GM19239 (cell line): ENCODE measurements at places on chromosomes 13 and 19.

DNA sequence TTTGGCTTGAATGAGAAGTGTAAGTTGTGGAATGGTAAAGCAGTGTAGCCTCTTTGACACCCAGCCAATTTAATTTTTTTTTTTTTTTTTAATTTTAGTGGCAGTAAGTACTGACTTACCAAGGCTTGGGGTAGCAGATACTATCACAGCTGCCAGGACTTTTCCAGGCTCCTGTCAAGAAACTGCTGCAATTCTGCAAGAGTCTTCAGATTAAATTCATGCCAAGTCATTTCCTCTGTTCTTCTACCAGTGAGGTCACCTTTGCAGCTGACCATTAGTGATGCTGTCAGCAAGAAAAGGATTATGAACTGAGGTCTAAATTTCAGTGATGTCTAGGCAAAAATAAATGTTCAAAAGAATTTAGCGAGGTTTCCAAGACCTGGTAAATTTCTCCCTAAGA, 91.2 kb downstream of the GGACT start:
- no peak for DNase-seq

- peak; percentile 77 for DNase-seq
Measured at GRCh38 chr13:114024603-114025404, 50.9 kb upstream of the C13orf46 start.

DNA sequence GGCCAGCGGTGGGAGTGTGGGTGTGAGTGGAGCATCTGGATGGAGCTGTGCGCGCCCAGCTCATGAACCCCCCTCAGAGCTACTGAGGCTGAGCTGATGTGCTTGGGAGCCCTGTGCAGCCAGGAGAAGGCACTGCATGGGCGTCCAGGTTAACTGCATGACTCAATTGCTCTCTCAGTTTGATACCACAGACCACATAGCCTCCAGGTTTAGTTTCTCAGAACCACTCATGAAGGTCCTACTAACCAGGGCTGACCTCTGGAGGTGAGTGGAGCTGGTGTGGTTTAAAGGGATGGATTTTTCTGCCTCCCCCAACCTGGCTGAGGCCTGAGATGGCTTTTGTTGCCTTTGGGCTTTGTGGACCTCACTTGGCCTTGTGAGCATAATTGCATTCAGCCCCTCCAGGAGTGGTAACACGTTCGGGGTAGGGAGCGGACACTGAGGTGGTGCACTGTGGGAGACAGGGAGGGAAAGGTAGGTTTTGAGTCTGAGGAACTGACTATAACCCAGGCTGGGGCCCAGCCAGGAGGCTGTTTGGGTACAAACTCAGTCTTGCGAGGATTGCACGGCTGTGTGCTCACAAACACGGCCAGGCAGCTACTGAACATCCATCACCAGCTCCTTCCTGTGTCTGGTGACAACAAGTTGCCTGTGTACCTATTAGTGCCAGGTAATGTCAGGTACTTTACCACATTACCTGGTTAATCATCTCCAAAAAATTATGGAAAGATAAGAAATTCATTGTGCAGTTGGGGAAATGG, 97.5 kb downstream of the RGCC start:
- DNase-seq: peak; percentile 46

GRCh38 chr19:1069009-1069779, 2.2 kb downstream of the ARHGAP45 start:
- peak; percentile 88 for DNase-seq

DNA sequence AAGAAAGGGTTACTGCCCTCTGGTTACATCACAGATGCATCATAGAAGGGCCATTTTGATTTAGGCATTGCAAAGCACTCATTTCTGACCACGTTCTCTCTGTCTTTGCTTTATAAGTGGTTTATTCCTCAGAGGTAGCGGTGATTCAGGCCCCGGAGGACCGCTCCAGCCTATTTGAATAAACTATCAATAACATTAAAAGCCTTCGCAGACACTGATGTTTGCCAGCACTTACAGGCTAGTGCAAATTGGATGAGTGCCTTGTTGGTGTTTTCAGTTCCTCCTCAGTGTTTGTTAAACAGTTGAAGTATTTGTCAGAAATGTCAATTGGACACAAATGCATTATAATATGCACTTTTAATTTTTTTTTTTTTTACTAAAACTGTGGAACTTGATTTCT, 120.2 kb downstream of the RXFP2 start:
- DNase-seq: no peak

DNA sequence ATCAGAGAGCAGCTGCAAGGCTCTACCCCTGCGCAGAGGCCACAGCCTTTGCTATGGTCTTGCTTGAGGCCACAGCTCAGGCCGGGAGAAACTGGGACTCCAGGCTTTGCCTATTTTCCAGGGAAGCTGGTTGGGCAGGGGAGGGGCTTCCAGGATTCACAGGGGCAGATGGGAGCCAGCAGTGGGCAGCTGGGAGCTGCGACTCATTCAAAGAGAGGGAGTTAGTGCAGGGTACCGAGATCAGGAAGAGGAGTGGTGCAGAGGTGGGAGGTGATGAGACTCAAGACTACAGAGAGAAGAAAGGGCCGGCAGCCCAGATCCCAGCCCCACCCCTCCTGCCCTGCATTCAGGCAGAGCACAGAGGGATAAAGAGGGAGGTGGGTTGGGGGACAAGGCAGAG, 12.1 kb downstream of the ADGRE5 start:
- no peak for DNase-seq

GRCh38 chr19:54439174-54439851, 9.7 kb upstream of the LENG8 start:
- DNase-seq: no peak

DNA sequence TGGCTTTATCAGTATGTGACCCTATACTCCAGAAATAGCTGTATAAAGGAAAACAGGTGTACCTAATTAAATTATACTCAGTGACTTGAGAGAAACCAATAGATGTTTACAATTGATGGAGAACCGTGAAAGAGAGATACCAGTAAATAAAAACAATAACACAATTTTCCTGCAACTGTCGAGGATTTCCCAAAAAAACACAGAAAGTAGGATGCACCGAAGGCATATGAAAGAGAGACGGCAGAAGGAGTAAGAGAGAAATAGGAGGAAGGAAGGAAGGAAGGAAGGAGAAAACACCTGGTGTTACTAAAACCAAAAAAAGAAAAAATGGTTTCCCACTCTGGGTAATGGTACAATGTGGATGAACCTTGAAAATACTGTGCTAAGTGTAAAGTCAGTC, 6.8 kb upstream of the ZNF229 start:
- DNase-seq: no peak

DNA sequence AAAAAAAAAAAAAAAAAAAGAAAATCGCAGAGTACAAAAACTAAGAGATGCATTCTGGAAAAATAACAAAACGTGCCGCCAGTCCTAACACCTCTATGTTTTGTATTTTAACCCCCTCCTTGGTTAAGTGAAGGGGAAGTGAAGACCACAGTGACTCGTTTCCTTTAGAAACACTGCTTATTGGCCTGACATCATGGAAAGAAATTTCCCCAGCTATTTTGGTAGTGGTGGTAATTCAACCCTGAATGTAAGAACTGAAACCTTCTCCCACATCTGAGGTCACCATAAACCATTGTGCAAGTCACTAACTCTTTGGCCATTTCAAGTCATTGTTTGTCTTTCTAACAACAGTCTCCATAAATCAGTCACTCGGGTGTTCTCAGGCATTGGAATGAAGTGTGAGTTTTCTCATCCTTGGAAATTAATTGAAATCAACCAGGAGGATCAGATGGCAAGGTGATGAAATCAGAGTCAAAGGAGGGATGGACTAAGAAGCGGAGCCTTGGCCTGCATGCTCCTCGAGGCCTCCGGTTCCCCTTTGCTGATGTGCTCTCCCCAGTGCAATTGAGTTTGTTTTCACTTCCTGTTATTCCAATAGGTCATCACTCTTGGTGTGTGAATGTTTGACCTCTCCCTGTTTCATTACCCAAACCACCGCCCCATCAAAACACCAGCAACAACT, 443.9 kb downstream of the FGF9 start:
- DNase-seq: peak; percentile 65

DNA sequence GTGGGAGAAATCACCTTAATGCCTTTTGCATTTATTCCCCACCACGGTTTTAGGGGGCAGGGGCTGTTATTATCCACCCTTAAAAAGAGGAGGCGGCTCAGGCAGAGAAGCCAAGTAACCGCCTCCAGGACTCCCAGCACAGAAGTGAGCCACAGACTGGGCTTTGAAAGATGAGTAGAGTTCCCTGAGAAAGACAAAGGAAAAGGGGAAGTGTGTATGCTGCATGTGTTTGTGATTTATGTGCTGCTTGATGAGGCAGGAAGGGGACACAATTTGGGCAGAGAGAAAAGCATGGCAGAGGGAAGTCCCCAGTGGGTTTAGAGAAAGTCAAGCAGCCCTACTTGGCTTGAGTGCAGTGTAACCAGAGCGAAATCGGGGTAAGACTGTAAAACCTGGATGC, 85.0 kb downstream of the DOCK9 start:
- no peak for DNase-seq

DNA sequence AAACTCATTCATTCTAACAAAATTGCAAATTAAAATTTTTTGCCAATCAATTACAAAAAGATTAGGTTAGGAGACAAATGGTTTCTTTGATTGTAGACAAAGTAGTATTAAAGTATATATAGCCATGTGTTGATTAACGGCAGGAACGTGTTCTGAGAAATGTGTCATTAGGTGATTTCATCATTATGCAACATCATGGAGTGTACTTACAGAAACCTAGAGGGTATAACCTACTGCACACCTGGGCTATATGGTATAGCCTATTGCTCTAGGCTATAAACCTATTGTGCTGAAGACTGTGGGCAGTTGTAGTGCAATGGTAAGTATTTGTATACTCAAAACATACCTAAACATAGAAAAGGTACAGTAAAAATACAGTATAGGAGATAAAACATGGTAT, 906.8 kb upstream of the SPRY2 start:
- no peak for DNase-seq

- DNase-seq: peak; percentile 64
Measured at GRCh38 chr19:51473009-51473707, 5.2 kb upstream of the CEACAM18 start.

DNA sequence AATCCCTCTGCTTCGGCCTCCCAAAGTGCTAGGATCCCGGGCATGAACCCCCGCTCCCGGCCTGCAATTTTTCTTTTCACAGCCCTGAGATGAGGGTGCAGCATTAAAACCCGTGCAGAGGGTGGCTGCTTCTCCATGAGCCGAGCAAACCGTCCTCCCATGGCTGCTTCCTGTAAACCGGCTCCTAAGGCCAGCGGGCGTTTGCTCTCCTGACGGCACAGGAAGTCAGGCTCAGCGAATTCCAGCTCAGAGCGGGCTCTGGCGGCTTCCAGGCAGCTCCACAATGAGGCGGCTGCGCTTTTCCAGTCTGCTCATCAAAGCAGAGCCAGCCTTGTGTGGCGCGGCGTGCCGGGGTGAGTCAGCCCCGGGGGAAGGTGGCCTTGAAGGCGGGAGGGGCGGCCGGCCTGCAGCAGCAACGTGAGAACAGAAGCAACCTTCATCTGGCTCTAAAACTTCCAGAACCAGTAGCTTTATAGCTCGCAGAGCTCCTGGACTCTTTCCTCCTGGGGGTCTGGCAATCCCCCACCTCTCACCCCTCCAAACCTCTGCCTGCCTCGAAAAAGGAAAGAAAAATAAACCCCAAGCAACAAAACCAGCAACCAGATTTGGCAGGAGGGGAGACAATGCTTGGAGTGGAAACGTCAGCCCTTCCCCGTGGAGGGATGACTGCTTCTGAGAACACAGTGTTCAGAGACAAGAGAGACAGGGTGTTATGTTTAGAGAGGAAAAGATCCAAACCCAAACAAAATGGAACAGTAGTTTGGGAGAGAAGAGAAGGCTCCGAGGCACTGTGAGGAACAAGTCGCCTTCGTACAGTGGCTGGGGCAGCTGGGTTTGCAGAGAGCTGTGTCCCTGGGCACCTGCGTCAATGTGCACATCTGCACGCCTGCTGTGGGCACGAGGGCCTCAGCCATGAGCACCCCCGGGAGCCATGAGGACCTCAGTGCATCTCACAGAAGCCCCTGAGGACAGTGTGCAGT, 67.8 kb downstream of the GADD45B start:
- DNase-seq: peak; percentile 52

- no peak for DNase-seq
Measured at GRCh38 chr13:46552303-46552682, 677 bp upstream of the LRCH1 start.

- DNase-seq: no peak
Measured at GRCh38 chr19:39246951-39247669, 1.5 kb downstream of the IFNL4 start.

DNA sequence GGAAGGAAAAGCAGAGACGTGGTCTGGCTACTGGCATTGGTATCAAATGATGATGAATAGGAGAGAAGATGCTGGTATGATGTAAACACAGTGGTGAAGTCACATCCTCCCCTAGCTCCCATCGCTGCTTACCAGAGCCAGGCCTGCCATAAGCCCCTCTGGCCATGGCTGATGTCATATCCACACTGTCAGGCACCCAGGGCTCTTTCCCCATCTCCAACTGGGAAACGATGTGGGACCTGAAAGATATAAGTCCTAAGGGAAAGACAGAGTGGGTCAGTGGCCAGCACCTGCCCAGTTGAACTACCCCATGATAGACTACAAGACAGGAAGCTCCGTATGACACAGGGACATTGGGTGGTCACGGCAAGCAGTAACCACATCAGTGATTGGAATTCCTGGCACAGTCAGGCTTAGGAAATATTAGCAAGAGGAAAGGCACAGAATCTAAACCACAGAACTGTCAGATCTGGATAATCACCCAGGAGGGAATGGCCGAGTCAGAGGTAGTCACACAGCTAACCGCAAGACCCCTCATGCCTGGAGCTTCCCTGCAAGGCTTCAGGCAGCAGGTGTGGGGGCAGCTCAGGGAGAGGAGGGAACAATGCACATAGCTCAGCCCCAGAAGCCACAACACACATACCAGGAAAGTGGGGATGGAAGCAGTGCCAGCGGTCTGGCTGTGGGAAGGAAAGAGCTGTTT, 3.8 kb downstream of the ZNF792 start:
- no peak for DNase-seq

- DNase-seq: no peak
Measured at GRCh38 chr19:10069046-10069445, 17.1 kb upstream of the SHFL start.

DNA sequence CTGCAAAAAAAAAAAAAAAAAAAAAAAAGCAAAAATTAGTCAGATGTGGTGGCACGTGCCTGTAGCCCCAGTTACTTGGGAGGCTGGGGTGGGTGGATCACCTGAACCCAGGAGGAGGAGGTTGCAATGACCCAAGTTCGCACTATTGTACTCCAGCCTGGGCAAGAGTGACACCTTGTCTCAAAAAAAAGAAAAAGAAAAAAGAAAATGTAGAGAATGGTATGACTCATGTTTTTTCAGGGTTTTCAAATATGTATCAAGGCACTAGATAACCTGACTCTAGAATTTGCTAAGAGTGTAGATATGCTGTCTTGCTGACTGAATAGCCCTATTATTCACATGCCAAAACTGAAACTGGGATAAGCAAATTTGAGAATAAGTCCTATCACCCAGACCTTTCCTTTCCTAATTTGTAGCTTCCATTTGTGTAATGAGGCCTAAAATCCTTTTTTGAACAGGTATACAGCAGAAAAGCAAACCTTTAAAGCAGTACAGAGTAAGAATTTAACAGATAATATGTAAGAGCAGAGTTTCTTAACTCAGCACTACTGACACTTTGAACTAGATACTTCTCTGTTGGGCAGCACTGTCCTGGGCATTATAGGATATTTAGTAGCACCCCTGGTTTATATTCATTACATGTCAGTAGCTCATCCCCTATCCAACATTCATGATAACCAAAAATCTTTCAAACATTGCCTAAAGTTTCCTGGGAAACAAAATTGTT, 108.6 kb downstream of the ELF1 start:
- no peak for DNase-seq

- DNase-seq: peak; percentile 72
Measured at GRCh38 chr19:18112989-18113478, 15.5 kb downstream of the MAST3 start.
